Fibroblast of lung (primary cell): ENCODE measurements at places on chromosomes 12 and 14. TPM values are rescaled to one million over a fixed set of nuclear protein-coding genes. Genes with fewer than 3 reads are reported as not detected.

GRCh38 chr12:121240484-121241101 lies 30.7 kb downstream of the P2RX4 start:
- DNase-seq, result peak; percentile 32

The INSM2 gene
- polyA plus RNA-seq, result not detected in 2 replicates

The KRT6C gene
- polyA plus RNA-seq, result not detected in 2 replicates

- peak; percentile 44 for DNase-seq
Observed at GRCh38 chr12:10501030-10501429, 4.7 kb upstream of the EIF2S3B start.

DNA sequence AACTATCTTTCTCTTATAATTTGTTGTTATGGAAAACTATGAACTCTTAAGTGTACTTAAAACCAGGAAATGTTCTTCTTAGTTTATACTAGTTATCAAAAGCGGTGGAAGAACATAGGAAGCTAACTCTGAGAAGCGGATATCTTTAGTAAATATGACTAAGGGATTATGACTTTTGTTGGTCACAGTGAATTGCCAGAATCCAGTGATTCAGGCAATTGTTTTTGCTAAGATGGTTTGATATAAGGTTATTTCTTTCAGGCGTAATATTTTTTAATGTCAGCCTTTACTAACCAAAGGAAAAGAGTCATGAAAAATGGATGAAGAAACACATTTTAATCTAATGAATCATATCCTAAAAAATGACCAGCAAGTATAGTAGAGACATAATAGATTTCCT lies 473.5 kb downstream of the FOXG1 start:
- DNase-seq, result peak; percentile 79

The ACADS gene
- 4.2 and 4.5 TPM in 2 replicates for polyA plus RNA-seq

DNA sequence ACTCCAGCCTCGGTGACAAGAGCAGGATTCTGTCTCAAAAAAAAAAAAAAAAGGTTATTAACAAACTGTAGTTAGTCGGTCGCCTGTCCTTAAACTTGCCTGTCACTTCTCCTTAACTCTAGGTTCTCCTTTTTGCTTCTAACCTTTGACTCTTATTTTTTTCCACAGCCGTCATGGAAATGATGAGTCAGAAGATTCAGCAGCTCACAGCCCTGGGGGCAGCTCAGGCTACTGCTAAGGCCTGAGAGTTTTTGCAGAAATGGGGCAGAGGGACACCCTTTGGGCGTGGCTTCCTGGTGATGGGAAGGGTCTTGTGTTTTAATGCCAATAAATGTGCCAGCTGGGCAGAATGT lies 418 bp upstream of the MYG1 start:
- peak; percentile 82 for DNase-seq

DNA sequence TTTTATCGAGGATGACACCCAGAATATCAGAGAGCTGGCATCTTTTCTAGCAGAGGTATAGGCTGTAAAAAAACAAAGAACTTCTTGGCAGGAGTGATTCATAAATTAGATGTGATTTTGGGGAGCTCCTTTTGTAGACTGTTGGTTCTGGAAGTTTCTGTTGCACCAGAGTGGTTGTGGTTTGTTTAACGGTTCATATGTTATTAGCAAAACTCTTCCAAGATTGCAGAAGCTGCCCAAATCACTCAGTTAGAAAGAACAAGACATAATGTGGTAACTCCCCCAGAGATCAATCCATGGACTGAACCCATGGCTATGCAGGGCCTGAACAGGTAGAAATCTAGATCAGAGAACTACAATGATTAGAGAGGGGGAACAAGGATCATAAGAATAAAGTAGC lies 6.7 kb upstream of the RNASE10 start:
- DNase-seq, result no peak

DNA sequence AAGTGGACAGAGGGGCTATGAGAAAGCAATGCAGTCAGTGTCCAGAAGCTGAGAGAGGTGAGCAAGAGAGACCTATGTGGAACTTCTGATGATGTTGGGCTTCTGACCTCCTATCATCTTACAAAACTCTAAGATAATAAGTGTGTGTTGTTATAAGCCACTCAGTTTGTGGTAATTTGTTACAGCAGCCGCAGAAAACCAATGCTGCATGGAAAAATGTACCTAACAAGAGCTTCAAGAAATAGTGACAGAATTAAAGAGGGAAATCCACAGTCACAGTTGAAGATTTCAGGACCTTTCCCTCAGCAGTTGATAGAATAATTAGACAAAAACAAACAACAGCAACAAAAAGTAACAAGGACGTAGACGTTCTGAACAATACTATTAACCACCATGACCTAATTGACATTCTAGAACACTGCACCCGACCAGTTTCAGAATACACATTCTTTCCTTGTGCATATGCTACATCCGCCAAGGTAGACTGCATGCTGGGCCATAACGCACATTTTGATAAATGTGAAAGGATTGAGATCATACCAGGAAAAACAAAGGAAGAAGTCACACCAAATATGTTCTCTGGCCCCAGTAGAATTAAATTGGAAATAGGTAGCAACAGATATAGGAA lies 1.8 kb upstream of the EVL start:
- DNase-seq, result no peak

- DNase-seq, result no peak
Observed at GRCh38 chr14:27881646-27882045, 884.9 kb upstream of the FOXG1 start.

DNA sequence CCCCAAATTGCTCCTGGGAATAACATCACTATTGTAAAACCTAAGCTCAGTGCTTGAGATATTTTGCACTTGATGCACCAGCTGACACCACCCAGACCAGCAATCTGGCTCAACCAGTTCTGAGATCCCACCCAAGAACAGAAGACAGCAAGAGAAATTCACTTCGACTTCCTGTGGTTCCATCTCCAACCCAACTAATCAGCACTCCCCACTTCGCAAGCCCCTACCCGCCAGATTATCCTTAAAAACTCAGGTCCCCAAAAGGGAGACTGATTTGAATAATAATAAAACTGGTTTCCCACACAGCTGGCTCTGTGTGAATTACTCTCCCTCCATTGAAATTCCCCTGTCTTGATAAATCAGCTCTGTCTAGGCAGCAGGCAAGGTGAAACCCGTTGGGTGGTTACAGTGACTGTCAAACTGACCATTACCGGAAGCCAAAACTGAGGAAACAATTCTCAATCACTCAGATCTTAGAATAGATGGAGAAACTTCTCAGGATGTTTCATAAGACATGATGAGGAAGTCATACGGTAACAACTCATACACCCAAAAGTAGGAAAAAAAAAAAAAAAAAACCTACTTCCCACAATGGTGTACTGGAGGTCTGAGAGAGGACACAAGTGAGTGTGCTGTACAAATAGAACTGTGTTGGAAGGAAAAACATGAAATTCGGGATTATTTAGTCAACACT lies 92.4 kb downstream of the TMTC1 start:
- DNase-seq, result no peak
